HCT116 (cell line): ENCODE measurements at places on chromosomes 11 and 22. TPM values are rescaled to one million over a fixed set of nuclear protein-coding genes. Genes with fewer than 3 reads are reported as not detected.
A peak's percentile ranks its signal among the peaks of the same experiment; 100 is the strongest.

Gene SIDT2
- 37.0 TPM for total RNA-seq

Gene GNAZ
- 11.1 TPM for total RNA-seq

Gene SCUBE1
- total RNA-seq, result 3.9 TPM

Gene RANBP1
- 351 TPM for total RNA-seq

Gene OR5A1
- not detected for total RNA-seq

Gene ANO5
- total RNA-seq, result 1.1 TPM

Gene MUC15
- total RNA-seq, result not detected

Gene STX3
- total RNA-seq, result 20.4 TPM

Gene OR52D1
- not detected for total RNA-seq

Gene PRRG4
- total RNA-seq, result 5.4 TPM

GRCh38 chr22:45318558-45319323 lies 9.0 kb downstream of the FAM118A start:
- DNase-seq, result no peak

- no peak for DNase-seq
Measured at GRCh38 chr11:36156161-36156816, 132.9 kb downstream of the COMMD9 start.

- DNase-seq, result no peak
Measured at GRCh38 chr22:35523167-35523947, 17.3 kb upstream of the RASD2 start.

DNA sequence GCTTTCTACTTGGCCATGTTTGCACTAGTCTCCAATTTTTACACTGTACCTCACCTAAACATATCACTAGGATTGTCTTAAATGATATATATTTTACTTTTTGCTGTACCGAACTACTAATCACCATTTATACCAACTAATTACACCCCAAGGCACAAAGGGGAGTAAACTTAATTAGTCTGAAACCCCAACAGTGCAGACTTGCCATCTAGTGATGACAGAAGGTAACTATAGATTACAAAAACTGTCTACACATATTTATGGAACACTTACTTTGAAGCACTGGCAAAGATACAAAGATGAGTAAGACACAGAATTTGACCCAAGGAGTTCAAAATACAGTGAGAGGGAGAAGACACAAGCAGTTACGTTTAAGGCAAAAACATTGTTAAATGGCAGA lies 139.7 kb downstream of the CNTN5 start:
- DNase-seq, result no peak

DNA sequence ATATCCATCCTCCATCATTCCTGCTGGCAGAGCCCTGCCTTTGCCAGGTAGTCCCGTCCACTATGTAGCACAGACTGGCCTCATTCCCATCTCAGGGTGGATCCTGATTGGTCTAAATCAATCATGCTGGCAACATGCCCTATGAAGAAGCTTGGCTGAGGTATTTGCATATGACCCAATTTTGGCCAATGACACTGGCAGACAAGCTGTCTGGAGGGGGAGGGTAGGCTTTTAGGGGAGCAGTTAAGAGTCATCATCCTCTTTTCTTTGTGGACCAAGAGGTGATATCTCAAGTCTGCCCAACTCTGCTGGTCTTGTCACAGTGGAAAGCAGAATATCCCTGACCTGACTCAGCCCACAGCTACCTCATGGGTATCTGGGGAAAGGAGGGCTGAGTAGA lies 5.1 kb downstream of the CCDC89 start:
- no peak for DNase-seq

DNA sequence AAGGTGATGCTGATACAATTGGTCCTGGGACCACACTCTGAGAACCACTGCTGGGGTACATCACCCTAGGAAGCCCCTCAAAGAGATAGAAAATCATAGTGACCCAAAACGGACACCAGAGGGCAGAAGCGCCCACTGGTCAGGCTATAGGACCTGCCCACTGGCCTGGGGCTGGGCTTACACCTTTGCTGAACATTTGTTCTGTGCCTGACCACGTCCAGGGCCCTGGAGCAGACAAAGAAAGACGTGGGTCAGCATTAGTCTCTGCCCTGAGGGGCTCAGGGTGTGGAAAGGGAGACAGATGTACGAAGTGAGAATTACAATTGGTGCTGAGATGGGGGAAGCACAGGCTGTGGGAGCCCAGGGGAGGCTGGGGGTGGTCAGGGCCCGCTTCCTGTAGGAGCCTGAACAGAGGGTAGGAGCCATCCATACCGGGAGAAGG lies 14.4 kb upstream of the SERPINH1 start:
- DNase-seq, result no peak

- no peak for DNase-seq
Measured at GRCh38 chr11:47106798-47107411, 69.8 kb downstream of the ARFGAP2 start.

DNA sequence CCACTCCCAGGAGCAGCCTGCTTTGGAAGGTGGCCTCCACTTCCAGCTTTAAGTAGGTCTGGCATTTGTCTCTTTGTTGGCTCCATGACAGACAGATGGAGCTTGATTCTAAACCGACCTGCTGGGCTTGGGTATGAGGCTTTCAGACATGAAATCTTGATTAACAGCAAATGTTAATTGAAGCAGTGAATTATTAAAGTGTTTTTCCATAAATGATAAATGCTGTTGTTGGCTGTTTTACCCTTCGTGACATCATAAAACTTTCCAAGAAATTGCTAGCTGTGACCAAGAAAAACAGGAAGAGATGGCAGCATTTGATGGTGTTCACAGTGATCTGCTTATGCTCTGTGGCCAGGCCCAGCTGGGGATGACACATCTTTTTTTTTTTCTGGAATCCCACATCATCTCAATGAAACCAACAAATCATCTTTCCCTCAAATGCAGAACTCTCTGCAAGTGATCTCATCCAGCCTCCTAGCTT lies 66.1 kb downstream of the RBMXL2 start:
- DNase-seq, result no peak

GRCh38 chr11:6498121-6498520 lies 1.0 kb downstream of the DNHD1 start:
- DNase-seq, result no peak

- no peak for DNase-seq
Measured at GRCh38 chr11:56885177-56885576, 103.5 kb upstream of the OR5AK2 start.

DNA sequence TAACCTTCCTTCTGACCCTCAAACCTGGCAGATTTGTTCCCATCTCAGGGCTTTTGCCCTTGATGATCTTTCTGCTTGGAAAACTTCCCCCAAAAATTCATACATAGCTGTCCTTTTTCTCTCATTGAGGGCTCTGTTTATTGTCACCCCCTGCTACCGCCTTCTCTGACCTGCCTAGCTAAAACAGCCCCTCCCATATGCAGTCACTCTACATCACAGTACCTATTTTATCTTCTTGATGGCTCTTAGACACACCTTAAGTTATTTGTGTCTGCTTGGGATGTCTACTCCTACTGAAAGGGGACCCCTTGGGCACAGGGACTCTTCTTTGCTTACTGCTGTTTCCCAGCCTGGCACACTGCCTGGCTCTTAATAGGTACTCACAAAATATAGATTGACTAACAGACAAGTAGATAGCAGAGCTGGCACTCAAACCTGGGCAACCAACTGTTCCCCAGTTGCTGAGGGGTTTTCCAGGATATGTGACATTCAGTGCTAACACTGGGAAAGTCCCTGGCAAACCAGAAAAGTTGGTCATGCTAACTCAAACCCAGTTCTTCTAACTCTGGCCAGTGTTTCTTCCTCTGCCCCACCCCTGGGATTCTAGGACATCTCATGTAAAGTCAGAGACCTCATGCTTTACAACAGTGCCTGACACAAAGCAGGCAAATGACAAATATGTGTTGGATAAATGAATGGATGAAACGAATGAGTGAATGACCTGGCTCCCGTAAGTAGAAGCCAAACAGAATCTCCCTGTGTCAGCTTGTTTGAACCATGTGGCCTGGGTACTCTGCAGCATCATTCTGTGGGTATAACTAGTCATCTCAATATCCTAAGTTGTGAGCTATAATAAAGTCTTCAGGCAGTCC lies 19.8 kb upstream of the FJX1 start:
- no peak for DNase-seq

GRCh38 chr11:129951866-129952262 lies 50.8 kb downstream of the PRDM10 start:
- no peak for DNase-seq

GRCh38 chr11:58564231-58564630 lies 11.4 kb downstream of the LPXN start:
- no peak for DNase-seq

DNA sequence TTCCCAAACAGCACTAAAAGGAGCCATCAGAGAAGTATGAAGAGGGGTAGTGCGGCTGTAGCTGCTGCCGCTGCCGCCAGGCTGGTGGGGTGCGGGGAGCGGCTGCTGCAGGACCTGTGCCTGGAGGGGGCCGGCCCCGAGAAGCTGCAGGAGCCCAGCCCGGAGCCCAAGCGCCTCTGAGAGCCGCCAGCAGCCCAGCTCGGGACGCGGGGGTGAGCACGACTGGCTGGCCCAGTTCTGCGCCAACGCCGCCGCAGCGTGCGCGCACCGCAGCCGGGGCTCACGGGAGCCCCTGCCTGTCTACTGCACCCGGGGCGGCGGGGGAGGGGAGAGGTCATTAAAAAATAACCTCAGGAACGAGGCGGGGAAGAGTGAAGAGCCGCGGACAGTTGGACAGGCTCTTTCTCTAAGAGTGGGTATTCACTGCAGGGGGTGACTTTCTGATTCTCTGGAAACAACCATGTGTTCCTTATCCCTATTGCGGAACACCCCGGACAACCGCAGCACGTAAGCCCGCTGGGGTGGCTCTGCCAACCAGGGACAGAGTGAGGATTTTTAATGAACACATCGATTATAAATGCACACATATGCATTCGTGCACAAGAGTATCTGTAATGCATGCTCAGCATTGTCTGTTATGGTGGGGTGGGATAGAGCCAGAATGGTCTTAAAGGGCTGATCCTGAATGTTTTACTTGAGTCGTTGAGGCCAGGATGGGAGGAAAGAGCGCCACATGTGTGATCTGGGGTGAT lies 453 bp downstream of the GAS2 start:
- DNase-seq, result no peak

- DNase-seq, result no peak
Measured at GRCh38 chr22:44529827-44530523, 31.9 kb upstream of the RTL6 start.

DNA sequence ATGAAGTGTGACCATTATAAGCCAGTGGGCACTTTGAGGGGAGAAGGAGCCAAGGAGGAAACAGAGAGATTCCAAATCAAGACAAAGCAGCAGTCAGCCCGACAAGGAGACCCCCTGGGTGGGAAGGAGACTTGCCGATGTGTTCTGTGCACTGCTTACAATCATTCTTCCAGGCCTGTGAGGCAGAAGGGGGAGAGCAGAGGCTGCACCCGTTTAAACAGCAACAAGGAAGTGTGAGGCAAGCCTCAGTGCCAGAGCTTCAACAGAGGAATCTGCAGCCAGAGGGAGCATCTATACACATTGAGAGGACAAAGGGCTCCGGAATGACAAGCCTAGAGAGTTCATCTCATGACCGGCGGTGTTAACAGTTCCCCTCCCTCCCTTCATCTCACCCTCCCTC lies 121.1 kb downstream of the NXPE2 start:
- no peak for DNase-seq

DNA sequence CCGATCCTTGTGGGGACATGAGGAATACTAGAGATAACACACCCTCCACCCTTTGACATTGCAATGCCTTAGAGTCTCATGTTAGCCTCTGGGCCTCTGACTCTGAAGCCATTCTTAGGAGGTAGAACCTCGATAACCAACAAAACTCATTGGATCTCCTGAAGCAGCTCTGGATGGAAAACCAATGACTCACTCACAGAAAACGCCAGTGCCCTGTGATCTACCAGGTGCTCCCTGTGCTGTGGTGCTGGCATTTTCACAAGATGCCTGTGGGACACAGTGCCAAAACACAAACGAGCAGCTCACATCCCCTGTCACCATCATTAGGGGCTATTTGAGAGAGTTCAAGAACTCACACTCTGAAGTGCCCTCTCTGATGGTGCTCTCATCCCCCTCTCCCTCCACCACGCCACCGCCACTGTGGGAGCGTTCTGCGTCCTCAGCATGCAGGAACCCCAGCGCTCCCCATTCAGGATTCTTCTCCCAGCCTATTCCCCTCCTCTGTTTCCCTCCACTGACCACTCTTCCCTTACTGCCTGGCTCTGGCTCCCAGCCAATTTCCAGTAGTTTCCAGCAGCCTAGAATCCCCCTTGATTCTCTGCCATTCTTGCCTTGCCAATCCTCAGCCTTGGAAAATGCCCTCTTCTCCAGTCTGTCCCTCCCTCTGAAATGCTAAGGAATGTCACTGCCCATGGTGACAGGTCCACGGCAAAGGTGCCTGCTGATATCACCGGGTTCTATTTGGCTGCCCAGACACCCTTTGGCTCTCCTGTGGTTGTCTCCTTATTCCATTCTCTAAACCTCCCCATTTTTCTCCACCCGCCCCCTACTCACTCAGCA lies 4.7 kb upstream of the POLD4 start:
- DNase-seq, result no peak

- DNase-seq, result no peak
Measured at GRCh38 chr11:46900091-46900746, 18.1 kb downstream of the LRP4 start.

- DNase-seq, result no peak
Measured at GRCh38 chr11:6646576-6646917, 9.1 kb downstream of the DCHS1 start.

GRCh38 chr11:78228467-78228866 lies 39.7 kb downstream of the USP35 start:
- DNase-seq, result peak; percentile 32

GRCh38 chr11:13140028-13140870 lies 131.1 kb downstream of the RASSF10 start:
- no peak for DNase-seq

DNA sequence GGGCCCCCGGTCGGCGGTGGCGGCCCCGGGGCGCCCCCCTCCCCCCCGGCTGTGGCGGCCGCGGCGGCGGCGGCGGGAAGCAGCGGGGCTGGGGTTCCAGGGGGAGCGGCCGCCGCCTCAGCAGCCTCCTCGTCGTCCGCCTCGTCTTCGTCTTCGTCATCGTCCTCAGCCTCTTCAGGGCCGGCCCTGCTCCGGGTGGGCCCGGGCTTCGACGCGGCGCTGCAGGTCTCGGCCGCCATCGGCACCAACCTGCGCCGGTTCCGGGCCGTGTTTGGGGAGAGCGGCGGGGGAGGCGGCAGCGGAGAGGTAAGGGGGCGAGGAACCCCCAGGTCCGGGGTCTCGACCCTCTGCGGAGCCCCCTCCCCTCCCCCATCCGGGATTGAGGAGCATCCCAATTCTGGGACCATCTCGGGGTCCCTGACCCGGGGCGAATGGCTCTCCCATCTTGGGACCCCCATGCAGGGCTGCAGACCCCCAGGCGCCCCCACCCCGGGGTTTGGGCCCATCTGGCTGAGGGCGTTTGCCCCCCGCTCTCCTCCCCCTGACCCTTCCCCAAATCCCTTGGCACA lies 431 bp downstream of the KMT2A start:
- no peak for DNase-seq

- no peak for DNase-seq
Measured at GRCh38 chr11:17298302-17298701, 21.8 kb downstream of the NUCB2 start.

- no peak for DNase-seq
Measured at GRCh38 chr22:40690370-40690769, 11.1 kb downstream of the MCHR1 start.
